Stimulated activated CD8-positive, alpha-beta memory T cell treated with anti-CD3 and anti-CD28 coated beads, Interleukin-4, amount 100 ng/mL, for 1 hour (primary cell): ENCODE measurements at places on chromosomes 3 and 15.

DNA sequence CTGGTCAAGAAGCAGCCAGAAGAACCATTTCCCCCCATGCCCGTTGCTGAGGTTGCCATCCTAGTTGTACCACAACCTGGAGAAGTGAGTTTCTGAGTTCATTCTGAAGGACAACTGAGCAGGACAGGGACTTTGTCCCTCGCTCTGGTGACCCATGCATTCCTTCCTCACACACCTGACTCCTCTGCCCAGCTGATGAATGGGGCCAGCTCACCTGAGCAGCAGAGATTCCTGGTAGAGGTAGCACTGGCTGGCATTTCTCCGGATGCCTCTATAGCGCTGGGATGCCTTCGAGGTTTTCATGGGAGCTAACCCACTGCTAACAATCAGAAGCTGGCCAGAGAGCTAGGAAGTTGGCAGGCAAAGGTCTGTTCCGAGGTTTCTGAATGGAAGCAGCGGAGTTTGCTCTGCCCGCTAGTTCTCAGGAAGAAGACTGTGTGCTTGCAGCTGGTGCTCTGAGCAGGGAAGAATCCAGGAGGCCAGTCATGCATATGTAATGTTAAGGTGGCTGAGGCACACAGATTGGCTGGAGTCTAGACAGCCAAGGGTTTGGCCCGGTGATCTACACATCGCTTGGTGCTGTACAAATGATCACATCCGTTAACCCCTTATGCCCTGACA lies at the start of gene TMC3:
Gene TMC3, minus strand, starts transcription at position 439 of the 621 bp plus-strand sequence. Its CDS starts 136 bp downstream, at position 303.
- DNase-seq, result no peak

DNA sequence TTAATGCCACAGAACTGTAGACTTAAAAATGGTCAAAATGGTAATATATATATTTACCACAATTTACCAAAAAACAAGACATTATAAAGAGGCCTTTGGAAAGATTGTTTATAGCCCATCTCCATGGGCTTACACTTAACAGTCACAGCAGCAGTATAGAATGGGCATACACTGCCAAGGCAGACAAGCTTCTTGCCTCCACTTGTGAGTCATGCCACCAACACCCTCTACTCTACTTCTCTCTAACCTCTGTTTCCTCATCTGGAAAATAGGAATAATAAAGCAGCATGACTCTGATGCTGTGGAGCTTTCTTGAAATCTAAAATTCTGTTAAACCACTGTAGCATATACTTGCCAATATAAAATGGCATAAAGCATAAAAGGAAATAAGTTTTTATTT lies 14.4 kb upstream of the GPR156 start:
- no peak for DNase-seq

DNA sequence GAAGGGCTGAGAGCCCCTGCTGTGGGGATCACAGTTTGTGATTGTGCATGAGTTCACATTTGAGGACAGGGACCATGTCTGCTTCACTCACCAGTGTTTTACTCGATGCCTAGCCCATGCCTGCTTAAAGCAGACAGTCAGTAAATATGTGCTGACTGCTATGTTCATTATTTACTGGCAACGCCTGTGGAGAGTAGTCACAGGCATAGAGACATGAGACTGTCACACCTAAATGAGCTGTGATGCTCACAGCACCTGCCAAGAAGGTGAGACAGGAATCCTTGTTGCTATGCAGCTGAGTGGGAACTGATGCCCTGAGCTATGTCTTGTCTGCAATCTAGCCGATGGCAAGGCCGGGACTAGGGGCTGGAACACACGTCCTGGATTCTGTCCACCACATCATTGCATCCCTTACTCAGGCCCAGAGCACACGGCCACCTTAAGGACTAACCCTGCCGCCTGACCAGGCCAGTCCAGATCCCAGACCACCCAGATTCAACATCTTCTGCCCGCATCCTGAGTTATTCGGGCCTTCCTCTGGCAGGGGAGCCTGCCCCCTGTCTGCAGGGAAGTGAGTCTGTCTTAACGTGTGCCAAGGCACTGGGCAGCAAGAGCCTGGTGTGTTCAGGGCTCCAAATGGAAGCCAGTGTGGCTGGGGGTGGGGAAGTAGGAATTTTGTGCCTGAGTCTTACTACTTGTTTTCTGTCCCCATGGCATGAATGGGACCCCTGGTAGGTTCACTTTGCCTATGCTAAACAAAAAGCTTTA lies 44.8 kb downstream of the FGD5 start:
- DNase-seq, result no peak

- DNase-seq, result peak; percentile 46
Measured at GRCh38 chr3:16884084-16884747, 539 bp upstream of the PLCL2 start.

GRCh38 chr15:27576576-27576975 lies 522.5 kb downstream of the OCA2 start:
- DNase-seq, result no peak

GRCh38 chr15:24856397-24857390 lies 98.1 kb upstream of the SNRPN start:
- no peak for DNase-seq

DNA sequence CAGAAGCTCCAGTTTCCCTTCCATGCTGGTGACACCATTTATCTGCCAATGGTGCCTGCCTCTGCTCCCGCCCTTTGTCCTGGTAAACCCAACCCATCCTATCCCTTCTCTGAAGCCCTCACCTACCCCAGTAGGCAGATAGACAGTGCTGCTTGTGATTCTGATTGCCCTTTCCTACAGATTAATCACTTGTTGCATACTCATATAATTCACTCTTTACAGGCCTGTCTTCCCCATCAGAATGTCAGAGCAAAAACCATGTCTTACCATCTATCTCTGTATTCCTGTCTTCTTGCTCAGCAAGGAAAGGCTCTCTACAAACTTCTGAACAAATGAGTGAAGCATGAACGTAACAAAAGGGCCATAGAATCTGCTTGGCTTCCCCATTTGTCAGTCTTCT lies 47.9 kb downstream of the MRPS25 start:
- no peak for DNase-seq

GRCh38 chr3:64262574-64263114 lies 37.4 kb upstream of the PRICKLE2 start:
- no peak for DNase-seq

GRCh38 chr3:124748560-124749198 lies 18.4 kb downstream of the UMPS start:
- no peak for DNase-seq

DNA sequence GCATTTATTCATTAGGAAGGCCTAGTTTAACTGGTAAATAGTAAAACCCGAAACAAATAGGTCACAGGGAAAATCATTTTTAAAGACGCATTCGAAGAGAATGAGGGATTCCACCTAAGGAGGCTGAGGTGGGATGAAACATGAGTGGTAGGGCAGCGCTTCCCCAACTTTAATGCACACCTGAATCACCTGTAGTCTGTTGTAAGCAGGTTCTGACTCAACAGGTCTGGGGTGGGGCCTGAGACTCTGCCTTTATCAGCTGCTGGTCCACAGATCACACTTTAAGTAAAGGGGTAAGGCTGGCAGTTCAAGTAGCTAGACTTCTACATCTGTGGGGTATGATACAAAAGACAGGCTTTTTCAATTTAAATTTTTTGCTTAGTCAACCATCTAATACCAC lies 223.5 kb upstream of the UBE2E2 start:
- DNase-seq, result no peak

- DNase-seq, result no peak
Measured at GRCh38 chr15:29226436-29227208, 43.0 kb downstream of the NSMCE3 start.

GRCh38 chr15:78105476-78106241 lies 13.3 kb downstream of the SH2D7 start:
- no peak for DNase-seq

GRCh38 chr15:63402498-63403253 lies 21.0 kb upstream of the CA12 start:
- DNase-seq, result no peak

DNA sequence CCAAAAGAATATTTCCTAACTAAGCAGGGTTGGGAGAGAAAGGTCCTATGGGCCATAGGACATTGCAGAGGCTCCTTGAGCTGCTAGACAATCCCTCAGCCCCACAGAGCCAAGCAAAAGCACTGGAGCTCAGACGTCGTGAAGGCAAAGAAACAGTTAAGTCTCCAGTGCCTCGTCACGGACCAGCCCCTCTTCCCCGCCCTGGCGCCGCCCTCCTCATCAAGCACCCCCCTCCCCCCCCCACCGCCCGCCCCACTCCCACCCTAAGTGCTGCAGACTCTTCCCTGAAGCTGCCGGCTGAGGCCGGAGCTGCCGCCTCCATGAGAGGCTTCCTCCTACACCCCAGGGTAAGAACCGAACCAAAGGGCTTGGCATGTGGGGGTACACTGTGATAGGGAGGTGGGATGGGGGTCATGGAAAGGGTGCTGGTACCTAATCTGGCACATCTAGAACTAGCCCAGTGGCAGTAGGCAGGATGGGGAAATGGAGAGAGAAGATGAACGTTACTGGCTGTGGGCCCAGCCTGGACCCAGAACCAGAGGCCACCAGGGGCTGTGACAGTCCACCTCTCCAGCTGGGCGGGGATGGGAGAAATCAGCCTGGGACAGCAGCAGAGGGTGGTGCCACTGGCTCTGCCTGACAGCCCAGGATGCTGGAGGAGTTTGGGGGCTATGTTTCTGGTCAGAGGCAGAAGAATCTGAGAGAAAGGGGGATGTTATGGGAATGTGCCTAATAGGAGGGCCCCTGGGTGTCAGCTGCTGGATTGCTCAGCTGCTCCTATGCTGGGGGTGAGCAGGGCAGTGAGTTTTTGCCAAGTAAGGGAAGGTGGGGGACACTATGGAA lies at the start of gene MAP1A:
Gene MAP1A, plus strand, starts transcription at position 255 of the 843 bp plus-strand sequence. CDS start 3,866 bp downstream, outside the sequence.
- no peak for DNase-seq

GRCh38 chr3:113847664-113848461 lies 9.3 kb downstream of the GRAMD1C start:
- no peak for DNase-seq

GRCh38 chr3:42668413-42668760 lies 14.9 kb downstream of the ZBTB47 start:
- DNase-seq, result no peak

GRCh38 chr3:114186501-114186900 lies 7.6 kb upstream of the DRD3 start:
- DNase-seq, result no peak

DNA sequence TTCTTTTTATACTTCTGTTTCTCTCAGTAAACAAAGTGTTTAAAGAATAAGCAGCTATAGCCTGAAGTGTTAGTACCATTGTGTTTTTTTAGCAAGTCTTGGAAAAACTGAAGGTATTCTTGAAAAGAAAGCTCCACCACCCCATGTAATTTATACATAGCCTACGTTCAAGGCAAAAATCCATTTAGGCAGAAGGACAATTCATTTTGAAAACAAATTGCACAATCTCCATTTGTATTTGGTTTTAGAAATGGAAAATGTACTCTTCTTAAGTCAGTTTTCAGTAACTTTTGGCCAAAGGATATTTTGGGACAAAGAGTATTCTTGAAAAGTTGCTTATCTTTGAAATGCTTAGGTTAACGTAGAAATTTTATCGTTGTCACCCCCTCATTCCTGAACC lies 34.5 kb downstream of the PTPRG start:
- DNase-seq, result no peak

- DNase-seq, result no peak
Measured at GRCh38 chr3:133701435-133702358, 40.0 kb upstream of the TOPBP1 start.

- no peak for DNase-seq
Measured at GRCh38 chr3:152050903-152051302, 177.5 kb downstream of the SUCNR1 start.

GRCh38 chr15:60572541-60573421 lies 93.8 kb upstream of the ICE2 start:
- no peak for DNase-seq

DNA sequence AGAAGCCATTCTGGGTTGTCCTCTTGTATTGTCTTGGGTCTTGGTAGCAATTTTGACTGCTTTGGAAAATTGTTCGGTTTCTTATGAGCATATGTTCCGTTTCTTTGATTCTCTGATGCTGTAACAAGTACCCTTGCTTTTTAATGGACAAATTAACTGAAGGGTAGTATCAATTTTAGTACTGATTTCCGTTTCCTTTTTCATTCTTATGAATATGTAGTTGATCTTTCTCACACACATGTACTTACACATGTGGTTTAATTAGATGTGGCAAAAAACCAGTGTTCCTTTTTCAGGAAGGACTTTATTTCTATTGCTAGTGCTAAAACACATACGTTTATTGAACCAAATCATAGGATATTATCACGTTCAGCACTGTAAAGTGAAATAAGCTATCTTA lies 119.1 kb downstream of the TCF12 start:
- no peak for DNase-seq

GRCh38 chr15:85867250-85867649 lies 72.5 kb upstream of the KLHL25 start:
- no peak for DNase-seq

- DNase-seq, result no peak
Measured at GRCh38 chr3:127167315-127168043, 25.5 kb upstream of the PRR23E start.

GRCh38 chr3:549636-550035 lies 353.1 kb downstream of the CHL1 start:
- DNase-seq, result no peak

DNA sequence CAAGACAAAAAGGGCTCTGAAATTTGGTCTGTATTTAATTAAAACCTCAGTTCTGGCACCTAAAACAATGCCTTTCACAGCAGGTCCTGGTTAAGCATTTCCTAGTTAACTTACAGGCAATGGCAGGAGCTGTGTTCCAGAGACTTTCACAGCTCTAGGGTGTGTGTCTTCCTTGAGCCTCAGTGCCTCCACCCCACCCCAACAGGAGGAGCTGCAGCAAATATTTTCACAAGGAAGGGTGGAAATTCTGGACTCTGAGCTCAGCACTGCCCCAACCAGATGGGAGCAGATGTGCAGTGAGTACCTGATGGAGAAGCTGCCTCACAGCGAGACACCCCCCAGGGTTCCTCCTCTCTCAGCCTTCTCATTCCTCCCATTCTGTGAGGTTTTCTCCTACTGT lies 106.3 kb upstream of the SPATA12 start:
- DNase-seq, result no peak

GRCh38 chr15:38307861-38308641 lies 55.4 kb downstream of the SPRED1 start:
- no peak for DNase-seq

GRCh38 chr15:43776101-43776717 lies 557 bp downstream of the ELL3 start:
- DNase-seq, result no peak

- DNase-seq, result no peak
Measured at GRCh38 chr3:170780955-170781354, 89.0 kb downstream of the RPL22L1 start.

- peak; percentile 44 for DNase-seq
Measured at GRCh38 chr3:48661501-48662144, 1.1 kb downstream of the CELSR3 start.

DNA sequence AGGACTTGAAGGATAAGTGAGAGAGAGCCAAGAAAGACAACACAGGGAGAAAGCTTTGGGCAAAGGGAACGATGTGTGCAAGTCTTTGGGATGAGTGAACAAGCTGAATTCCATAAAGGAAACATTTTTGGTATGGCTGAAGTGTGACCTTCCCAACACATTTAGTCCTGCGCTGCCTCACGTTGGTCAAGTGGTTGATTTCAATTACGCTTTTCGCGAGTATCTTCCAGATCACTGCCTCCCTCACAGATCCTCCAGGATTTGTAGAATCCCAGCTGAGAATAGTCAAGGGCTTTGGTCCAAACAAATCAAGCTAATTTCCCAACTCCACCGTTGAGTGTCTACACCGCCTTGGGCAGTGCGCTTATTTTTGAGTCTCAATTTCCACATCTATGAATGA lies 338.4 kb upstream of the ADAMTS9 start:
- DNase-seq, result no peak

- DNase-seq, result no peak
Measured at GRCh38 chr3:172751175-172751704, 714 bp downstream of the ECT2 start.
